Activated T-helper 17 cell treated with anti-CD3 and anti-CD28 coated beads, Interleukin-2, amount 50 U/mL, for 72 hours (primary cell): ENCODE measurements at places on chromosomes 5 and 9. TPM values are rescaled to one million over a fixed set of nuclear protein-coding genes. Genes with fewer than 3 reads are reported as not detected.

Gene TIMD4
- total RNA-seq: 1.3 TPM

DNA sequence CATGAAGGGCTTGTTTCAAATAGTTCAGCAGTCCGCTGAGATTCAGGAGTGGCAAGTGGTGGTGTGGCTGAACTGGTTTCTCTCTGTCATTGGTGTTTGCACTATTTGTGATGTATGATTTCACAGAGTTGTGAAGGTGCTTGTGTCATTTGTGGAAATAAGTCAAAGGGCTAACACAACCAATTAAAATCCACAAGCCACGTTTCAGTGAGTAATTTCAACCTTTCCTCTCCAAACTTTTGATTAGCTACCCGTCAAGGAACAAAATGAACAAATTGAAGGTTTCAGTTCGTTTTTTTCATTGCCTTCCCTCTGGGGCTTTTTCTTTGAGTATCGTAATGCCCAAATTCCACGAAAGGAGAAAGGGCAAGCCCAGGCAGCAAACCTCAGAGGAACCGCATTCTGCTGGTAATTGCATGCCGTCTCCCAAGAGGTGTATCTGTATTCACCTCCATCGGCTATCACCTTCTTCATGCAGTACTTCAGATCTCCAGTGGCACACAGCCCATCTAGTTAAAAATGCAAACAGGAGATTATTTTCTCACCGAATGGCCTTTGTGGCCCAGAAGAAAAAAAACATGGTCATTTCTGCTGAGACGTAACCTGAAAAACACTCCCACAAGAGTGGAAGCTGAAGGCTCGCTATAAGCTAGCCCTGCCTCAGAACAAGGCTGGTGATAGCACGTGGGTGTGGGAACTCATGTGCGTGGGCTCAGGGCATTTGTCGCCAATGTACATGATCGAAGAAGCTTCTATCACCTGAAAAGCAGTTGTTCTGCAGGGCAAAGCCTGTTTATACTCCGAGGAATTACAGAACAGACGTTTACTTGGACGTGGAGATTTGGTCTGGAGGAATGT, 197.1 kb downstream of the NR3C1 start:
- H3K36me3 ChIP-seq: no peaks in the 10 kb centered on the region
- peak overlapping the region; percentile 52 for H3K4me3 ChIP-seq
- ATAC-seq: peak; percentile 71
- H3K4me1 ChIP-seq: peaks cover 24% of the 10 kb centered on the region
- H3K27me3 ChIP-seq: no peaks in the 10 kb centered on the region
- H3K27ac ChIP-seq: peak overlapping the region; percentile 31

DNA sequence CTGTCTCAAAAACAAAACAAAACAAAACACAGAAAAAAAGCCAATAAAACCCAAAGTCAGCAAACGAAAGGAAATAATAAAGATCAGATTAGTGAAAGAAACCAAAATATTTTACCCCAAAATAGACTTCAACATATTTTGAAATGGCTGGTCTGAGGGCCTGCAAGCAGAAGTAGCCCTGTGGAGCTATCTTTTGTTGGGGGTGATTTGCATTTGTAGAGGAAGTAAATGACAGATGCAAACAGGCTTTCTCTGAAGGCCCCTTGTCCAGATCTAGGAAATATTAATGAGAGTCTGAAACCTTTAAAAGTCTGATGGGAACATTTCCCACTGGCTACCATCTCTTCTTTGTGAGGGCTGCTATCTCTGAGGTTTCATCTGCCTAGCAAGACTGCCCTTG, 74.0 kb downstream of the GCNT4 start:
- H3K36me3 ChIP-seq: no peaks in the 10 kb centered on the region
- no peak overlapping the region for H3K27ac ChIP-seq
- H3K4me1 ChIP-seq: peaks cover 9% of the 10 kb centered on the region
- H3K4me3 ChIP-seq: no peak overlapping the region

- peaks cover 5% of the 10 kb centered on the region for H3K4me1 ChIP-seq
- no peak overlapping the region for H3K4me3 ChIP-seq
- H3K36me3 ChIP-seq: no peaks in the 10 kb centered on the region
- H3K27ac ChIP-seq: no peak overlapping the region
- ATAC-seq: peak; percentile 62
Measured at GRCh38 chr9:135516132-135516860, 4.9 kb upstream of the LCN1 start.

GRCh38 chr5:143557061-143557818, 153.8 kb upstream of the NR3C1 start:
- no peak overlapping the region for H3K4me3 ChIP-seq
- no peaks in the 10 kb centered on the region for H3K36me3 ChIP-seq
- H3K27ac ChIP-seq: no peak overlapping the region
- peak; percentile 81 for ATAC-seq
- no peaks in the 10 kb centered on the region for H3K4me1 ChIP-seq

GRCh38 chr9:19650312-19650711, 138.5 kb downstream of the SLC24A2 start:
- H3K27me3 ChIP-seq: peaks cover 17% of the 10 kb centered on the region
- no peak for ATAC-seq
- H3K27ac ChIP-seq: no peak overlapping the region
- H3K36me3 ChIP-seq: no peaks in the 10 kb centered on the region
- no peak overlapping the region for H3K4me3 ChIP-seq
- no peaks in the 10 kb centered on the region for H3K4me1 ChIP-seq

DNA sequence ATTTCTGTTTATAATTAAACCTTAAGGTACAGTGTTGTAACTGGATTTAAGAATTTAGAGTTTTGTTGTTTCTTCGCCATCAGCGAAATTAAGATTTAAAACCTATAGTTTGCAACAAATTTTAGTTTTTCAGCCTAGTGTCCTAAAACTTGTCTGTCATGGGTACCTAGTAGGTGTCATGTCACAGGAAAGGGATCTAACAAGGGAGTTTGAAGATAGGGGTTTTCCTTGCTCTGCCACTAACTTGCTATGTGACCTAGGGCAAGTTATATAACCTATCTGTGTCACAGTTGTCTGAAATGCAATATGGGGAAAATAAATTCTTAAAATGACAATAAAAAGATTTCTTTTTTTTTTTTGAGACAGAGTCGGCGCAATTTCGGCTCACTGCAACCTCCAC, 9.2 kb upstream of the ABL1 start:
- no peak overlapping the region for H3K4me3 ChIP-seq
- no peaks in the 10 kb centered on the region for H3K36me3 ChIP-seq
- ATAC-seq: no peak
- H3K27ac ChIP-seq: no peak overlapping the region
- no peaks in the 10 kb centered on the region for H3K27me3 ChIP-seq

Gene CARTPT
- total RNA-seq: not detected

DNA sequence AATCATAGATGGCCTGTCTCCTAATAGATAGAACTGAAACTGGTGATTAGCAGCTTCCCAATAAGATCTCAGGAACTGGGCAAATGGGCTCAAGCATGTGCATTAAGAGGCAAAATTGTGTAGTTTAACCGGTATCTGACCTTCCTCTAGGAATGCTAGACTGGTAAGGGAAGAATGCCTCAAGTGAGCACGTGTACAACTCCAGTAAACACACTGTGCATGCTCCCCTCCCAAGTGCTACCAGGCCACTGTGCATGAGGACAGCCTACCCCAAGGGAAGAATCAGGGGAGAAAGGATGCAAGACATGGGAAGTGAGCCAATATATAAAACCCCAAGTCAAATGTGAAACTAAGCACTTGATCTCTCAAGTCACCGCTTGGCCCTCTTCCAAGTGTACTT, 1157.4 kb upstream of the CDH18 start:
- no peak overlapping the region for H3K27ac ChIP-seq
- no peaks in the 10 kb centered on the region for H3K27me3 ChIP-seq

Gene SERF1A
- total RNA-seq: 4.5 TPM

- no peaks in the 10 kb centered on the region for H3K4me1 ChIP-seq
- no peak overlapping the region for H3K4me3 ChIP-seq
- H3K36me3 ChIP-seq: no peaks in the 10 kb centered on the region
- no peak overlapping the region for H3K27ac ChIP-seq
- no peak for ATAC-seq
- no peaks in the 10 kb centered on the region for H3K27me3 ChIP-seq
Measured at GRCh38 chr5:150503977-150504620, 3.8 kb upstream of the NDST1 start.
